Retina (tissue), 1 donor: ENCODE measurements at places on chromosomes 13 and 19.

GRCh38 chr13:45373162-45373547, 32.2 kb upstream of the TPT1 start:
- DNase-seq: no peak

DNA sequence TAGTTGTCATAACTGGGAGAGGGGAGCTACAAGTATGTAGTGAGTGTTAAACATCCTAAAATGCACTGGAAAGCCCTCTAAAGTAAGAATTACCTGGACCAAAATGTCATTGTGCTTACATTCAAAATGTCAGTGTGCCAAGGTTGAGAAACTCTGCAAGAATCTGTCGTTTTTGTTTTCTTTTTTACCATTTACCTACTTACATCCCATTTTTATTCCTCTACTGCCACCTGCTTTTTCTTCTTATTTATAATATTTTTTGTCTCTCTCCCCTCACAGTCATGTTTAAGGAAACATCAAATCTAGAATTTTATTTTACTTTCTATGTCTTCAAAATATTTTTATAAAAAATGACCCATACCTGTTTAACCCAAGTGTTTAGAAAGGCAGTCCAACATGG, 226.4 kb downstream of the PCDH17 start:
- no peak for DNase-seq

- no peak for DNase-seq
Measured at GRCh38 chr13:101649488-101650126, 197.1 kb downstream of the ITGBL1 start.

DNA sequence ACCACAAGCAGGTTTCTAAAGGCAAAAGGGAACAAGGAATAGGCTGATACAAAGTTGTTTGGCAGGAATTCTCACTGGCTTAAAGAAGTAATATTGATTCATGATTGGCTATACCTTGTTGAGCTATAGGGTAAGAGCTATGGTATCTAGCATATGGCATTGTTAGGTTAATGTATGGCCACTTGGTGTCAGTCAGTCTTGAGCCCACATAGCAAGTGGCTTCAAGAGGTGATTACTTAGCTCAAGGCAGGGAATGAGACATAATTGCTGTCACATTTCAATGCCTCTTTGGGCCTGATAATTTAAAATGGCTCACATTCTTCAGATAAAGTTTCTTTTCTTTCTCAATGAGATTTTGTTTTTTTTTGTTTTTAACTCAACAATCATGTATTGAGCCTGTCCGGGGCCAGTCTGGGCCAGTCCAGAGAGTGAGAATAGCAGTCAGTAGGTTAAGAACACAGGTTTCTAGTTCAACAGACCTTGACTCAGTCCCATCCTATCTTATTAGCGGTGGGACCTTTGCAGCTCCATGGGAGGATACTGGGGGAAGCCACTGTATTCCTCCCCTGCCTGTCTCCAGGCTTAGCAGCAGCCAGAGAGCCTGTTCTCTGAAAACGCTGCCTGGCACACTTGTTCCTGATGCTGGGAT, 45.8 kb upstream of the RCBTB2 start:
- DNase-seq: no peak

DNA sequence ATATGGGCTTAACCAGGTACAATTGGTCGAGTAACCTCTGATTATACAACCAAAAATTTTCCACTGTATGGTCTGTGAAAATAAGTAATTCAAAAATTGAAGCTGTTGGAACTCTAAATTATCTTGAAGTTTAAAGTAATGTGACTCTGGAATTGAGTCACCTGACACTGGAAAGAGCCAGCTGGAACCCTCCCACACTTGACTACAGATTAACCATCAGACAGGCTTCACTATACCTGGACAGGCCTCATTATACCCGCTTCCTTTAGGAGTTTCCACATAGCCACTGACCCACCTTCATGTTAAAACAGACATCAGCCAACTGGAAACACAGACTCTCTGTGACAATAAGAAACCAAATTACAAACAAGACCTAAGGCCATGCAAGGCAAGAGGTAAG, 1.3 kb downstream of the ZNF433 start:
- no peak for DNase-seq

- DNase-seq: no peak
Measured at GRCh38 chr13:91891141-91891540, 492.7 kb downstream of the GPC5 start.

DNA sequence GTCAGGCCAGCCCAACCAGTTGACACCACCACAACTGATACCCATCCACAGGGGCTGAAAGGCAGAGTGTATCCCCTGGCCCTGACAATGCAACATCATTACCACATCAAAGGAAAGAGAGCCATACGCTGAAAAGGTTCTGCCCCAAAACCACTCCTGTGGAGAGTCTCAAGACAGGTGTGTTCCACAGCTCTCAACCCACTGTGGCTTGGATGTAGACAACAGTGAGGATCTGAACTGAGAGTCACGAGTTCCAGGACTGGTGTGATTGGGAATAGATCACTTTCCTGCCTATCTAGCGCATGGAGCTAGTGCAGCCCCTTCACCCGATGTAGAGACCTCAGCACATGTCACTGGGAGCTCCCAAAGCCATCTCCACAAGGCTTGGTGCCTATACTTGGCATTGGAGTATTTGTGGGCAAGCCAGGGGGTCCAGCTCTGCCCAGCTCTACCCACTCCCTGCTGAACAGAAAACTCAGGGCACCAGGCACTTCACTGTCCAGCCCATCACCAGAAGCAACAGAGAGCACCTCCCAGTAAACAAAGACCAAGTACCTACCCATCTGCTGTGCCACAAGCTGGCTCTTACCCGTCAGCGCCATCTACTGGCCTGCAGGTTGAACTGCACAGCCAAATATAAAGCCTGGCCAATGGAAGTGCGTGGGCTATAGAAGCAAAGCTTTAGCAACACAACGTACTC, 579.5 kb downstream of the UQCRFS1 start:
- DNase-seq: peak; percentile 49

GRCh38 chr13:113118261-113119021, 4.2 kb upstream of the F10 start:
- no peak for DNase-seq

GRCh38 chr13:90686442-90686841, 661.0 kb upstream of the MIR17HG start:
- no peak for DNase-seq

GRCh38 chr19:4851551-4852290, 15.7 kb downstream of the PLIN3 start:
- peak; percentile 77 for DNase-seq

- no peak for DNase-seq
Measured at GRCh38 chr19:5448374-5448773, 6.8 kb upstream of the ZNRF4 start.

DNA sequence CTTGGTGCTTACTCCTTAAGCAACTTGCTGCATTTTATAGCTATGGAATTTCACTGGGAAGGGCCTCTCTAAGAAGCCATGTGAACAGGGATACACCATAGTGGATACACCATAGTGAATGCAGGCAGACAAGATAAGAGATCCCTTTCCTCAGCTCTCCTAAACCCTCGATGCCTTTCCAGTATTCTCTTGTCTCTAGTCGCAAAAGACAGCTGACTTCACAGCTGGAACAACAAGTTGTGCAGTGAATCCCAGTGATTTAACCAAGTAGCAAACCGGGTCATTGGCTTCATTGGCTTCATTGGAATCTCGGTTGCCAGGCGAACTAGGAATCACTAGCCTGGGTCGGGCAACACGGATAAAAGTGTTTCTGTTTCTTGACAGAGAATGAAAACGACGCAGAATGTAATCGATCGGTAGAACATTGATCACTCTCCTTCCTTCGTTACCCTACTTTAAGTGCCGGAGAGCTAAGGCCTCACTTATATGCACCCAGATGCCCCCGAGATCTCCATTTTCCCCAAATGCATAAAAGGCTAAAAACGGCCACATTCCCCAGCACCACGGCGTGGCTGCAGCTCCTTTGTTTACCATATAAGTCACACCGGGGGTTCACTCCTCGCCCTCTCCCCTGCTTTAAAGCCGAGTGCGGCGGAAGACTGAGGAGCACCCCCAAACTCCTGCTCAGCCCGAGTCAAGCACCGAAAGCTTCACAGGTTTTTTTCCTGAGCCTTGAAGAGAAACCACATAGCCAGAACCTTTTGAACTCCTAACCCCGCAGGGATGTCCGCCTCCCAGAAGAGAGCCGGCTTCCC, 674 bp downstream of the TRPC4 start:
- DNase-seq: peak; percentile 66

GRCh38 chr13:43316946-43317353, 293.6 kb downstream of the DNAJC15 start:
- peak; percentile 38 for DNase-seq

GRCh38 chr13:112102243-112102642, 35.3 kb downstream of the SOX1 start:
- DNase-seq: no peak

DNA sequence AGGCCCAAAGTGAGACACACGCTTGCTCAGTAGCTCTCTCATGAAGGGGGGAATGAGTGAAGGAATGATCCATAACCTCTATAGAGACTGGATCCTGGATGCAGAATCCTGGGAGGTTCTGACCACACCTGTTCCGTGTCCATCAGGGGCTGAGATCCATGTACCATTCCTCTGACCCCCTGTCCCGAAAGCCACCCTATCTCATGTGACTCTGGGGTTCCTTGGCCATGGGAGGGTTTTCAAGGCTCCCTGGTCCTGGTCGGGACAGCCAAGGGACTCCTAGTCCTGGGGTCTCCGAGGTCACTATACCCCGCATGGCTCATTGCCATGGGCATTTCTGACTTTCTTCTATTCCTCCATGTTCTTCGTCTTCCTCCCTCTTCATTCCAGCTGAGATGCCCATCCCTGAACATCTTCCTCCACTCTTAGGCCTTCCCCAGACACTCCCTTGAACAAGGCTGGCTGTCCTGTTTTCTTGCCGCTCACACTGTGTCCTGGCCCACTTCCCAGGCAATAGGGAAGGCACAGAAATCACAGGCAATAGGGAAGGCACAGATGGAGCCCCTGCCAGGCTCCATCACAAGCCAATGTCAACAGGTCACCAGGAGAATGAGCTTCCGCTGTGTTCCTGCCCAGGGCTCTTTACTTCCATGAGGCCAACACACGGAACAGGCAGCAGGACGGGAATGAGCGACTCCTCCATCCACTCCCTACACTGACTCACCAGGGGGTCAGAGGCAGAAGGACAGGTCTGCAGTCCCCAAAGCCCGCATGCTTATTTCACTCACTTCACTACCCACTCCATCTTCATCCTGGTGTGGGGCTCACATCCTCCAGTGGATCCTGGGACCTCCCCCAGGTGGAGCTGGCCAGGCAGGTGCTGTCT, 3.2 kb downstream of the CEACAM5 start:
- DNase-seq: no peak

- DNase-seq: no peak
Measured at GRCh38 chr13:19962894-19963293, 4.4 kb downstream of the ZMYM2 start.

GRCh38 chr19:23305555-23305954, 55.4 kb upstream of the ZNF724 start:
- no peak for DNase-seq

DNA sequence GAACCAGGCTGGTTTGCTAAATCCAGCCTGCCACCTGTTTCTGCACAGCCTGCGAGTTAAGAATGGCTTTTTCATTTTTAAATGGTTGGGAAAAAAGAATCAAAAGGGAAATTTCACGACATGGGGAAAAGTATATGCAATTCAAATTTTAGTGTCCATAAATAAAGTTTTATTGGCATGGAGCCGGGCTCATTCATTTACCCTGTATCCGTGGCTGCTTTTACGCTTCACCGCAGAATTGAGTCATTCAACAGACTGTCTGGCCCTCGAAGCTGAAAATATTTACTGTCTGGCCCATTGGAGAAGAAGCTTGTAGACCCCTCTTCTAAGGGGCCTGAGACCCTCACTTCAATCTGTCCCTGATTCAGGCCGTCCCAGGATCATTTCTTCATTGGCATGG, 26.1 kb downstream of the IER2 start:
- DNase-seq: no peak

DNA sequence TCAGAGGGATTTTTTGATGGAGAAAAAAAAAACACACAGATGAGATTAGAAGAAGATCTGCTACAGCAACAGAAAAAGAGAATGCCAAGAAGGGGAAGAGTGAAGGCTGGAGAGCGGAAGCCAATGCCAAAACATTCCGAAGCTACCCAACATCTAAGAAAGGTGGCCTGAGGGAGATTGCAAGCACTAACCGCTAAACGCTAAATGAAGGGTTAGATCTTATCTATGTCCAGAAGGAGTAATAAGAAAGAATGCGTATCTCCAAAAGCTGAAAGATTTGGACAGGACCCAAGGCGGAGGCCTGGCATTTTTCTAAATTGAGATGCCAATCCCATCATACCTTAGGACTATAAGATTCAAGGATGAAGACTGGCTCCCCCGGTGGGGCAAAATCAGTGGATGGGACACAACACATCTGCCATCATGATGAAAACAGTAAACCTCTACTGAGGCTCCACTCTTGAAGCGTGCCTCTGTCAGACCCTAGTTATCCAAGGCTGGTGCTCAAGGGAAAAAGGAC, 15.6 kb upstream of the HMGB1 start:
- no peak for DNase-seq

DNA sequence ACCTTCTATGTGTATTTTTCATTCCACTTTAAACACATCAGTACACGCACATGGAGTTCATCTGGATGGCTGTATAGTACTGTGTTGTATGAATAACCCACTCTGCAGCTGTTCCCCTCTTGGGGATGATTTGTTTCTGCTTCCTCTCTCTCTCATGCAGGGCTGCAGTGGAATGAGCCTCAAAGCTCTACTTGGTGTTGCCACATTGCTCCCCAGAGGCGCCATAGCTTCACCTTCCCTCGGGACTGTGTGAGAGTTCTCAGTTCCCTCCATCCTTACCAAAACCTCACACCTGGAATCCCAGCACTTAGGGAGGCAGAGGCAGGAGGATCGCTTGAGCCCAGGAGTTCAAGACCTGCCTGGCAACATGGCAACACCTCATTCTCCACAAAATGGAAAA, 28.4 kb upstream of the GPR183 start:
- DNase-seq: no peak

- DNase-seq: no peak
Measured at GRCh38 chr19:50654882-50655281, 5.6 kb downstream of the C19orf81 start.

GRCh38 chr13:111365149-111366005, 44.9 kb downstream of the TEX29 start:
- no peak for DNase-seq

GRCh38 chr19:55284405-55285058, 735 bp downstream of the BRSK1 start:
- DNase-seq: no peak

- DNase-seq: no peak
Measured at GRCh38 chr13:43156916-43157315, 133.5 kb downstream of the DNAJC15 start.

- no peak for DNase-seq
Measured at GRCh38 chr13:51856998-51857397, 4.8 kb upstream of the CCDC70 start.

DNA sequence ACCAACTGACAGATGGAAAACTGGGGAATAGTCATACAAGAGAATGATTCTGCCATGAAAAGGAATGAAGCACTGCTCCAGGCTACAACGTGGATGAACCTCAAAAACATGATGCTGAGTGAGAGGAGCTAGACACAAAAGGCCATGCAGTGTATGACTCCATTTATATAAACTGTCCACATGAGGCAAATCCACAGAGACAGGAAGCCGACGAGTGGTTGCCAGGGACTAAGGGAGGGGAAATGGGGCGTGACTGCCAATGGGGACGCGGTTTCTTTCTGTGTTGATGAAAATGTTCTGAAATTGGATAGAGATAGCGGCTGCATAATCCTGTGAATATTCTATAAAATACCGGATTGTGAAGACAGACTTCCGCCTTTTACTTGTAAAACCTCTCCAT, 10.2 kb downstream of the SMIM7 start:
- DNase-seq: no peak

GRCh38 chr19:57583521-57584416, at the start of gene ZIK1:
Gene ZIK1 (plus strand): TSS chr19:57584145. CDS start chr19:57584357, 212 bp downstream.
- peak; percentile 97 for DNase-seq

- DNase-seq: no peak
Measured at GRCh38 chr13:52850072-52850395, 1.6 kb upstream of the PCDH8 start.
